ENCODE measurements at places on chromosomes 11 and 22. TPM values are rescaled to one million over a fixed set of nuclear protein-coding genes. Genes with fewer than 3 reads are reported as not detected.
A peak's percentile ranks its signal among the peaks of the same experiment; 100 is the strongest.

DNA sequence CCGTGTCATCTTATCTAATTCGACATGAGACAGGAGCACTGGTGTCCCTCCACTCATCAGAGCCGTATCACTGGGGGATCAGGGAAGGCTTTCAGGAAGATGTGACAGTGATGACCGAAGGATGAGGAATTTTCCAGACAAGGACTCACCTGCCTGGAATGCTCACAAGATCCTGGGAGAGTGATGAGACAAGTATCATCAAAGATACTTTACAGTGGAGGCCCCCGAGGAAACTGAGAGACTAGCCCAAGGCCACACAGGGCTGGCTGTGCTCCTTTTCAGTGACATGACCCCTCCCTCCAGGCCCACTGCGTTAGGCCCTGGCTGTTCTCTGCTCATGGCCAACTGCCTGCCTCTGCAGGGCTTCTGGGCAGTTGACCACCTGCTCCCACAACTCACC, 13.0 kb downstream of the CLPB start:
- no peak overlapping the region for H3K27ac ChIP-seq
- H3K4me3 ChIP-seq = no peak overlapping the region
- H3K36me3 ChIP-seq = no peaks in the 10 kb centered on the region
- no peak for DNase-seq
- H3K27me3 ChIP-seq = no peaks in the 10 kb centered on the region

Gene TPBGL
- 0.14 TPM for total RNA-seq

DNA sequence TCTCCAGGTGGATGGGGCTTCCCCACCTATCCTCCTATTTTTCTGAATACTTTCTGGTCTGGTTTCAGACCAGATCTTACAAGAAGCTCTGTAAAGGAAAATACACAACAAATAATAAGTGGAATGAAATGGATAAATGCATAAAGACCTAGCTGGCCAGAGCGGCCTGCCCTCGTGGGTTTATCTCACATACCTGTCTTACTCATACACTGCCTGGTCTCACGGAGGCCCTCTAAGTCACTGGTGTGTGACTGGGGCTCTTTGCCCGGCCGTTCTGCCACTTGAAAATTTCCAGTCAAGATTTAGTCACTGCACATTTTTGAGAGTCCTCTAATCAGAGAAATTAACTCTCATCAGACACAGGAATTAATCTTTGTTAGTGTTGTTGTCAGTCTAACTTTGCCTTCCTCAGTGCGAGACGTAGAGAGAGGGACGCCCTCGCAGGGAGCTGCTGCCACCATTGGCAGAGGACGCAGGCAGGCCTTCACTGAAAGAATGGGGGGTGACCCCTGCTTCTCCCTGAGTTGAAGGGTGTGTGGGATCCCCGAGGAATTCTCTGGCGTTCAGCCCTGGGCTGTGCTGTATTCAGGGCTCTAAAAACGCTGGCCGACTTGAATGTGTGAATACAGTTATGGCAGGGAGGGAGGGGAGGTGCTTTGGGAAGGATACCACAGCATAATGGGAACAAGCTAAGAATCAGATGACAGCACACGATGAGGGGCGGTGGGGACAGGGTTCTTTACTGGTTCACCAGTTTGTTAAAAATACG, 46.3 kb upstream of the CADM1 start:
- no peak overlapping the region for H3K4me3 ChIP-seq
- no peak for DNase-seq
- H3K27ac ChIP-seq = no peak overlapping the region
- H3K4me1 ChIP-seq = no peaks in the 10 kb centered on the region
- H3K27me3 ChIP-seq = peaks cover 6% of the 10 kb centered on the region

DNA sequence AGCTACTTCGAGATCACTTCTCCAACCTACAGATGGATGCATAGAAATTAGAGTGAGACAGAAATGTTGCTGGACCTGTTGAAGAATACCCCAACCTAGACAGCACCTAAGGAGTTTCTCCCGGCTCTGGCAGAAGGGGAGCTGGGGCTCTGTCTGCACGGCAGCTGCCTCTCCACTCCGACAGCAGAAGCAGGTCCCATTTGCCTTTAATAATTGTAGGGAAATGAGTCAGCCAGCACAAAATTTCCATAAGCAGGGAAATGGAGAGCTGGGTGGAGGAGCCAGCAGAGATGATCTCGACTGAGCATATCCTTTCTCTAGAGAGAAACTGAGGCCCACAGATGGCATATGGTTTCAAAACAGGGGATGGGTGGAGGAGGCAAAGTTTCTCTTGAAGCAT, 80.1 kb downstream of the EFCAB6 start:
- H3K4me1 ChIP-seq = no peaks in the 10 kb centered on the region
- no peak overlapping the region for H3K4me3 ChIP-seq
- no peak overlapping the region for H3K27ac ChIP-seq
- H3K27me3 ChIP-seq = peaks cover 18% of the 10 kb centered on the region

DNA sequence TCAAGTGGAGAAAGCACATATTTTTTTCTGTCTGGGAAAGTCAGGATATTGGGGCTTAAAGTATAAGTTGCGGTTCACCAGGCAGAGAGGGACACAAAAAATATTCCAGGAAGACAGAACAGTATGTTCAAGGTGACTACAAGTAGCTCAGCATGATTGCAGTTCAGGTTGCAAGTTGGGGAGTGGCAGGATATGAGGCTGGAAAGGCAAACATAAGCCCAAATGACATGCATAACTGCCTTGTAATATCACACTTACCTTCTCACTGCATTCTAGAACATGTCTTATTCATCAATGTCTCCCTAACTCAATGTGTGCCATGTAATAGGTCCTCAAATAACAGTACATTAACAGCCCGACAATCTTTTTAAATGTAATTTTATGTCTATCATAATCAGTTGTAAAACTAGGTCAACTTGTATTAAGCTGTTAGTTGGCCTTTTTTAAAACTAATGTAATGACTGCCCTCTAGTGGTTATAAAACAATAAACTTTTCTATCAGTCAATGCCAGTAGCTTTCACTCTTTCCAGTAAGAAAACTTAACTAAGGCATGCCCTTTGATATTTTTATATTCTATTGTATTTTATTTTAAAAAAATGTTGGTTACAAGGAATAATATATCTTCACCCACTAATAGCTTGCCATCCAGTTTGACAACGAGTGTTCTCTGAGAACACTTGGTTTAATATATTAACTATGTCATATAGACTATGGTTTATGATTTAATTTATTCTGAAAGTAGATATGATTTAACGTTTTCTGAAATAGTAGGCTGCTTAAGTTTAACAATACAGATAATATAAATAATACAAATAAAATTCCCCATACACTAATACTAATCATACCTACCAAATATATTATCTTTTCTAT, 39.4 kb upstream of the CFAP300 start:
- peaks cover 12% of the 10 kb centered on the region for H3K27me3 ChIP-seq
- H3K4me1 ChIP-seq = peaks cover 7% of the 10 kb centered on the region
- no peak for DNase-seq
- H3K4me3 ChIP-seq = no peak overlapping the region
- H3K36me3 ChIP-seq = no peaks in the 10 kb centered on the region

- peaks cover 25% of the 10 kb centered on the region for H3K27me3 ChIP-seq
- peaks cover 6% of the 10 kb centered on the region for H3K4me1 ChIP-seq
- H3K27ac ChIP-seq = no peak overlapping the region
- no peaks in the 10 kb centered on the region for H3K36me3 ChIP-seq
- H3K4me3 ChIP-seq = no peak overlapping the region
Measured at GRCh38 chr11:8779107-8779506, 96.5 kb downstream of the RPL27A start.

DNA sequence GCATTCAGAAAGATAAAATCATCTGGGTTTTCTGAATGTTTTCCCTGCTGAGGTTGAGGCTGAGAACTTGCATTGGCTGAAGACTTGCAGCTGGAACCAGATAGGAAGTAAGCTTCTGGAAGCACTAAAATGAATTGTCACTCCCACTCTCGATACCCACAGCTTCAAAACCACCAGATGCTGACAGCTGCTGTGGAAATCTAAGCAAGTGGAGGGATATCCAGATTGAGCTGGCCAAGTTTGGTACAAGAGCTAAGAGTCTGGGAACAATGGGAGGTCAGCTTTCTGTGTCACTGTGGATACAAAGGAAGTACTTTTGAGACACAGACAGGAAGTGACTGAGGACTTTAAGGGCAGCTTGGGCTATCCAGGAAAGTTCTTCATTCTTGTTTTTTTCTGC, 51.3 kb upstream of the CD44 start:
- H3K4me1 ChIP-seq = peaks cover 65% of the 10 kb centered on the region
- H3K36me3 ChIP-seq = peaks cover 7% of the 10 kb centered on the region
- peak; percentile 15 for DNase-seq

All from activated T-cell treated with anti-CD3 and anti-CD28 coated beads, Interleukin-2, amount 50 U/mL, for 72 hours (primary cell).